ENCODE measurements at places on chromosomes 16 and 17. TPM values are rescaled to one million over a fixed set of nuclear protein-coding genes. Genes with fewer than 3 reads are reported as not detected.

PRSS36 gene
- total RNA-seq = 0.37 TPM

CDRT15L2 gene
- total RNA-seq = not detected

ATXN2L gene
- 50.2 TPM for total RNA-seq

KRTAP4-6 gene
- total RNA-seq = not detected

PIK3R6 gene
- not detected for total RNA-seq

USP36 gene
- 29.8 TPM for total RNA-seq

PRSS53 gene
- total RNA-seq = 3.3 TPM

MYH1 gene
- not detected for total RNA-seq

ACSM2B gene
- not detected for total RNA-seq

RNF222 gene
- total RNA-seq = not detected

IRX5 gene
- total RNA-seq = 5.3 TPM

TNP2 gene
- total RNA-seq = not detected

MRPL10 gene
- 40.3 TPM for total RNA-seq

CCDC92B gene
- total RNA-seq = under 0.01 TPM

EPX gene
- not detected for total RNA-seq

SSTR5 gene
- not detected for total RNA-seq

KREMEN2 gene
- total RNA-seq = not detected

PRSS33 gene
- total RNA-seq = not detected

ZFP3 gene
- total RNA-seq = 2.0 TPM

IGSF6 gene
- not detected for total RNA-seq

CDH1 gene
- not detected for total RNA-seq

KRT12 gene
- not detected for total RNA-seq

SOST gene
- not detected for total RNA-seq

ZACN gene
- not detected for total RNA-seq

IRF8 gene
- not detected for total RNA-seq

CCR7 gene
- total RNA-seq = not detected

RHBDL3 gene
- under 0.01 TPM for total RNA-seq

ATP1B2 gene
- total RNA-seq = not detected

HBQ1 gene
- not detected for total RNA-seq

GNGT2 gene
- total RNA-seq = not detected

EXOC3L1 gene
- total RNA-seq = not detected

CFDP1 gene
- total RNA-seq = 37.7 TPM

C1QL1 gene
- total RNA-seq = under 0.01 TPM

LDHD gene
- total RNA-seq = 0.39 TPM

MT4 gene
- not detected for total RNA-seq
